ENCODE measurements at places on chromosomes 1 and 21. TPM values are rescaled to one million over a fixed set of nuclear protein-coding genes. Genes with fewer than 3 reads are reported as not detected.

GRCh38 chr1:29800522-29800956 is 564.2 kb downstream of the PTPRU start:
- DNase-seq = no peak

- DNase-seq = peak; percentile 55
Measured at GRCh38 chr1:46747683-46748288, 28.9 kb upstream of the EFCAB14 start.

GRCh38 chr1:53470155-53470554 is 11.0 kb downstream of the DMRTB1 start:
- peak; percentile 92 for DNase-seq

DNA sequence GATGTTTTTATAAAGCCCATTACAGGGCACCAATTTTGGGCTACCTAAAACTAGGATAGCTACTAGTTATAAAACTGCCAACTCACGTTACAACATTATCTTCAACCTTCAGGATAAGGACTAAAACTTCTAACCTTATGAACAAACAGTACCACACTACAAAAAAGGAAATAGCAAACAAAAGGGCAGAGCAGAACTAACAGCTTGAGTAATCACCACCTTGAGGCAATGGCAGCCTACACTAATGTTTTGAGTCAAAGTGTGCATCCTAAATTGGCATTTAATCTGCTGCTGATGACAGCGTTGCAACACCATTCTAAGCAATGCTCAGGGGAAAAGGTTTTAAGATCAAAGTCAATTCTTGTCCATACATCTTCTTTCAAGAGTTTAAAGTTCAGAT is 27.2 kb downstream of the PTP4A2 start:
- no peak for DNase-seq

- DNase-seq = peak; percentile 83
Measured at GRCh38 chr1:100657876-100658715, 61.4 kb upstream of the VCAM1 start.

DNA sequence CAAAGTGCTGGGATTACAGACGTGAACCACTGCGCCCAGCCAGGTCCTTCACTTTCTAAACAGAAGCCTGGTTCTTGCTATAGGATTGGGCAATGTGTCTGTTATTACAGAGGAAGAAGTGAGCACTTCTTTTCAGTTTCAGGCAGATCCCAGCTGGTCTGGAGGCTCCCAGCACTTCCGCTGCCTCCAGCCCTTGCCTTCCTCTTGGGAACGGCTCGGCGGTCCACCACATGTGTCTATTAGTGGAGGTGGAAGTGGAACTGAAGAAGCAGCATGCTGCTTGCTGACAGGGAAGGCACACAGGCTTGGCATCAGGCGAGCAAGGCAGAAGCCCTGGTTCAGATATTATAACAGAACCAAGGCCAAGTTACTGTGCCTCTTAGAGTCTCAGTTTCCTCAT is 17.0 kb downstream of the MKNK1 start:
- no peak for DNase-seq

GRCh38 chr1:203390298-203390697 is 39.4 kb upstream of the FMOD start:
- no peak for DNase-seq

The GJA8 gene
- total RNA-seq = not detected

The NBPF4 gene
- total RNA-seq = 0.46 TPM

The KRTAP19-1 gene
- total RNA-seq = not detected

DNA sequence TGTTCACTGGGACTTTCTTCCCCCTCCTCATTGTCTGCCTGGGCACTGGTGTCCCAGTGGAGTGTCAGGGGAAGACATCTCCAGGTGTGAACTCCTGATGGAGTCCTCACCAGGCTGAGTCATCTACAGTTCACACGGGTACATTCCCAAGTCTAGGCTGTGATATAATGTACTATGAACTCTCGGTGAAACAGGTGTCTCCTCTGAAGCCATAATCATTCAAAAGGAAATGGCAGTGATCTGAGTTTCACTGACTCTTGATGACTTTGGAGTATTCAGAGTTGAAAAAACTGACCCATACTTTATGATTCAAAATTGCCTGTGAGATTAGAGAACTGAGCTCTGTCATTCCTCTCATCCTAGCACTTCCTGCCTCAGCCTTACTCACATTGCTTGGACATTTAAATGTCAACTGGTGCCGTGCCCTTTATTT is 9.1 kb downstream of the LAMC2 start:
- peak; percentile 59 for DNase-seq

DNA sequence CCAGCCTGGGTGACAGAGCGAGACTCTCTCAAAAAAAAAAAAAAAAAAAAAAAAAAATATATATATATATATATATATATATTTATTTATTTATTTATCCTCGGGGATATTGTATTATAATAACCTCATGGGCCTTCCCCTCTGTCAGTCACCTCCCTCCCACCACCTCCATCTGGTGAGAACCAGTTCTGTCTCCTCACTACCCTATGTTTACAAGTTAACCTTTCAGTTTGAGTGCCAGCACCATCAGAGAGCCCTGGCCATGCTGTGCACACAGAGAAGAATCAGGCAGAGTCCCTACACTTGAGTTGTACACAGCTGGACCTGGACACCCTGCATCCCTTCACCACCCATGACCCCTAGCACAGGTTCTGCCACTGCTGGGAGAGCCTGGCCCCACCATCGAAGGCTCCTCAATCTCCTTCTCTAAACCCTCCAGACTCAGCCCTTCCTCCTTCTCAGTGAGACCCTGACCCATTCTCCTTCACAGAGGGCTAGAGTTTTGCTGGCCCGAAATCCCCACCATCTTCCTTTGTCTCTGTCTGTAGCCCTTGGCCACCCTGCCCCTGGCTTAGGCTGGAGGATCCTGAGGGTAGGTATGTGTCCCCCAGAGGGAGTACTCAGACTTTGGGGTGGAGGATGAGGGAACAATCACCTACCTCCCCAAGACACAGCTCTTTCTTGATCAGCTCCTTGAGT is 1.2 kb downstream of the S100A5 start:
- DNase-seq = no peak

- no peak for DNase-seq
Measured at GRCh38 chr1:3171761-3172160, 102.8 kb downstream of the PRDM16 start.

GRCh38 chr1:185342672-185343259 is 25.7 kb upstream of the IVNS1ABP start:
- DNase-seq = no peak

DNA sequence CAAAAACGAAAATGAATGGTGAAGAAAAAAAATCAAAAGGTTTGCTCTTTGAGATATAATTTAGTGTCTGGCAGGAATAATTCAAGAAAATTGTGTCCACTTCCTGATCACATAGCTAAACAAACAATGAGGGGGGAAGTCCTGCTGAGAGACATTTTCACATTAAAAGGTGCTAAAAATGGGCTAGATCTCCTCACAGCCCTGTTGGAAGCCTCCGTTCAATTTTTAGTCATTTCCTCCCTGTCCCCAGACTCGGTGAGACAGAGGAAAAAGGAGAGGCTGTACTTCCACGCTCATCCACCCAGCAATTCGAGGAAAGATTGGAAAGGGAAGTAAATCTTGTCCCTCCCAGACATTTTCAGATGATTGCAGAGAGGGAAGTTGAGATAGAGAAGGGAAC is 103.7 kb downstream of the BARHL2 start:
- DNase-seq = no peak

The TEDDM1 gene
- total RNA-seq = not detected

The BATF3 gene
- 12.4 TPM for total RNA-seq

- no peak for DNase-seq
Measured at GRCh38 chr1:3890389-3891328, 9.4 kb downstream of the C1orf174 start.

- no peak for DNase-seq
Measured at GRCh38 chr1:12386130-12386529, 156.3 kb downstream of the VPS13D start.

The PLA2G5 gene
- not detected for total RNA-seq

The SPRR1A gene
- not detected for total RNA-seq

The SPRR5 gene
- not detected for total RNA-seq

The OR2AK2 gene
- not detected for total RNA-seq

The LORICRIN gene
- total RNA-seq = not detected

- DNase-seq = no peak
Measured at GRCh38 chr1:37265786-37266667, 208.4 kb upstream of the ZC3H12A start.

- peak; percentile 77 for DNase-seq
Measured at GRCh38 chr1:117673405-117673804, 67.6 kb downstream of the TENT5C start.

GRCh38 chr1:169779970-169780369 is 14.7 kb downstream of the METTL18 start:
- peak; percentile 71 for DNase-seq

The RNU1-4 gene
- total RNA-seq = 306 TPM

- DNase-seq = no peak
Measured at GRCh38 chr21:37561941-37562919, 195.7 kb downstream of the DYRK1A start.

- no peak for DNase-seq
Measured at GRCh38 chr1:231931846-231932454, 305.4 kb downstream of the DISC1 start.

DNA sequence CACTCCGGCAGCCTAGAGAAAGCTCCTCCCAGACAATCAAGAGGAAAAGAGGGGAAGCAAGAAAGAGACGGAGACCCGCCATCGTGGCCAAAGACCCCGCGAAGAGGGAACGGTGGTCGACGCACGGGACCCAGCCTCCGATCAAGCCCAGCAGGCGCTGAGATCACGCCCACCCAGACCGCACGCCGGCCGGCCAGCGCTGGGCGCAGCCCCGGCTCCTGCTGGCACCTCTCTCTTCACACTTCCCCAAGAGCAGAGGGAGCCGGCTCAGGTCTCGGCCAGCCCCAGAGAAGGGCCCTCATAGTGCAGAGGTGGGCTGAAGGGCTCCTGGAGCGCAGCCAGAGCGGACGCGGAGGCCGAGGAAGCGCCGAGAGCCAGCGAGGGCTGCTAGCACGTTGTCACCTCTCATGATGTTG is 918.4 kb upstream of the ADAMTS5 start:
- DNase-seq = no peak

GRCh38 chr1:22283596-22283995 is 140.7 kb upstream of the WNT4 start:
- no peak for DNase-seq

DNA sequence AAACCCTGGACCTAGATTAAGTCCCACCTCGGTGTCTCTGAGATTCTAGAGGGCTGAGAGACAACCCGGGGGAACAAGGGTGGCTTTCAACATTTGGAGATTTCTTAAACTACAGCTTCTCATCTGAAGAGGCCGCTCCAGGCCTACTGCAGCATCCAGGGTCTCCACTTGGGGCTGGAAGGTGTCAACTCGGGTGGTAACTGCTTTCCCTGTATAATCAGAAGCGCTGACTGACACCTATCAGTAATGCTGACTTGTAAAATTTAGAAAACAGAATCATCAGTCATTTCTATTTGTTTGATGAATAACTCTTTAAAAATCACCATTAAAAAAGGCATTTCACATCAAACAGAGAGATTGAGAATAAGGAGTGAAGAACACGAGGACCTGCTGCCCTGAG is 226.0 kb downstream of the PBX1 start:
- DNase-seq = no peak

- no peak for DNase-seq
Measured at GRCh38 chr1:54276617-54277450, 76.9 kb downstream of the MRPL37 start.

The ANGPTL1 gene
- not detected for total RNA-seq

DNA sequence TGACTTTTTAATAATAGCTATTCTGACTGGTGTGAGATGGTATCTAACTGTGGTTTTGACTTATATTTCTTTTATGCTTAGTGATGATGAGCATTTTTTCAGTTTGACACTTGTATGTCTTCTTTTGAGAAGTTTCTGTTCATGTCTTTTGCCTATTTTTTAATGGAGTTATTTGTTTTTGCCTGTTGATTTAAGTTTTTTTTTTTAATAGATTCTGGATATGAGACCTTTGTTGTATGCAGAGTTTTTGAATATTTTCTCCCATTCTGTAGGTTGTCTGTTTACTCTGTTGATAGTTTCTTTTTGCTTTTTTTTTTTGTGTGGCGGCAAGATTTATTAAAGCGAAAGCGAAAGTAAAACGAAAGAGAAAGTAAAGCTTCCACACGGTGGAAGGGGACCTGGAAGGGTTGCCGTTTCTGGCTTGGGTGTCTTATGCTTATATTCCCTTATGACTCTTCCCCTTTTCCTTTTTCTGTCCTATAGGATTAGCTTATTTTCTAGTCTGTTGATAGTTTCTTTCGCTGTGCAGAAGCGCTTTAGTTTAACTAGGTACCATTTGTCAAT is 67.6 kb downstream of the TBX19 start:
- DNase-seq = peak; percentile 58

The RORC gene
- not detected for total RNA-seq

The MATN1 gene
- 0.06 TPM for total RNA-seq

GRCh38 chr21:24545807-24546361 is 1061.4 kb downstream of the MRPL39 start:
- DNase-seq = no peak

The AADACL4 gene
- not detected for total RNA-seq

The NBPF14 gene
- total RNA-seq = 10.9 TPM

The C1orf94 gene
- total RNA-seq = 0.06 TPM

The RIIAD1 gene
- total RNA-seq = not detected

The LY9 gene
- total RNA-seq = 0.06 TPM

The TMEM61 gene
- not detected for total RNA-seq

- DNase-seq = peak; percentile 84
Measured at GRCh38 chr1:159779403-159779851, 1.3 kb upstream of the DUSP23 start.

DNA sequence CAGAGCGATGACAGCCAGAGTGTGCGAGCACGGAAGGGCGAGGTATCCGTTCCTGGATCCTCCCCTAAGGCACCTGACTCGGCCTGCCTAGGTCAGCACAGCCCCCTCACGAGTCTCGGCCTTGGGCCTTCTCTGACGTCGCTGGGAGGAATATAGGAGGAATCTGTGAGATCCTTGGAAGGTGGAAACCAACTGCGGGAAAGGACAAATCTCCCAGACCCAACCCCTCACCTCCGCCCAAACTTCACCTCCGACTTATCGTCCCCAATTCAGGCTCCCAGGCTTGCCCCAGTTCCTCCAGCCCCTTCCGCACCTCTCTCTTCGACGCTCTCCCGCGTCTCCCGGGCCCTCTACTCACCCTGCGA is 494 bp downstream of the APH1A start:
- peak; percentile 29 for DNase-seq

All from Daoy (cell line).